Chondrocyte (in vitro differentiated cells): ENCODE measurements at places on chromosomes 1 and 21. TPM values are rescaled to one million over a fixed set of nuclear protein-coding genes. Genes with fewer than 3 reads are reported as not detected.

- H3K27ac ChIP-seq = no peak overlapping the region
- DNase-seq = no peak
- peaks cover 8% of the 10 kb centered on the region for H3K27me3 ChIP-seq
- H3K4me1 ChIP-seq = peaks cover 10% of the 10 kb centered on the region
Measured at GRCh38 chr21:42194863-42195262, 24.1 kb upstream of the ABCG1 start.

DNA sequence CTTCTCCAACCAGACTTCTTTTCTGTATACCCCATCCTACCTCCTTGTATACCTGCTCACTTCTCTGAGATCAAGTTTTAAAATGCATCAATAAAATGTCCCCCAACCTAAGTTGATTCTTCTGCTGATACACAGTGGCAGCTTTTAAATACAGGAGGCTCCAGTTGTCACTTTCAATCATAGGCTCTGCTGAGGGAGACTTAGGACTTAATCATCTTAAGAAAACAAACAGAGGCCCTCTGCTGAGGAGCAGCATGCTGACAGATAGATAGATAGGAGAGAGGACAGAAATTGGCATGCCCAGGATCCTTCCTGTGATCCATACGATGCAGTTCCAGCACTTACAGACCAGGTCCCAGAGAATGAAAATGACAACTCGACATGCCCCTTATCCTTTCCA, 311.0 kb upstream of the PROX1 start:
- H3K4me3 ChIP-seq = no peak overlapping the region
- no peak overlapping the region for H3K27ac ChIP-seq
- peaks cover 5% of the 10 kb centered on the region for H3K27me3 ChIP-seq
- H3K4me1 ChIP-seq = no peaks in the 10 kb centered on the region

DNA sequence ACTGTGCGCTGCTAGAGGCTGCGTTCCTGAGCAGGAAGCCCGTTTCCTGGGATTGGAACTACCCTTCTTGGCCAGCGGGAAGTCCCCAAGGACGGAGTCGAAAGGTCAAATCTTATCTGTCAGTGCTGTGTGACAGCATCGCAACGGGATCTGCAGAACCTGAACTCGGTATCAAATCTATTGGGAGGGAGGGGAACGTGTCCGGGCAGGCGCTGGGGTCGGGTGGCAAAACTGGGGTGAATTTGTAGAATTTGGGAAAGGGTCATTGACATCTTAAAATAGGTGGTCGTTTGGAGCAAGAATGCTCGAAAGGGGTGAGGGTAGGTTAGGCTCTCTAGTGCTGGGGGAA, 725 bp upstream of the ARPC5 start:
- H3K4me3 ChIP-seq = peak overlapping the region; percentile 99
- H3K27me3 ChIP-seq = no peaks in the 10 kb centered on the region
- H3K4me1 ChIP-seq = peaks cover 36% of the 10 kb centered on the region
- peak overlapping the region; percentile 95 for H3K27ac ChIP-seq
- DNase-seq = no peak

DNA sequence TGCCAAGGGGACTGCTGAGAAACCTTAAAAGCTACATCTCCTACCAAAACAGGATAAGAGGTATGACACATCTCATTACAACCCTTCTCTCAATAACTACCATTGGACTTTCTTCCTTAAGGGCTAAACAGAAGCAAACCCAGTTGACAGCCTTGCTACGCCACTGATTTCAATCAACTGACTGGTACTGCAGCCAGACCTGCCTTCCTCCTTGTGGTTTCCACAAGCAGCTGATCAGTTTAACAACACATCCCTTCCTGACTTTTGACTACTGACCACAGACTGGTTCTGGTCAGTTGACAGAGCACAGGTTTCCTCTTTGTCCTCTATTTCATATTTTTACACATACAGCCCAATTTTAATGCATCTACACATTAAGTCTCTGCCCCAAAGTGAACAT, 108.8 kb downstream of the ADAMTS1 start:
- DNase-seq = no peak
- no peaks in the 10 kb centered on the region for H3K27me3 ChIP-seq
- H3K36me3 ChIP-seq = no peaks in the 10 kb centered on the region

GRCh38 chr1:215358356-215358755, 208.7 kb upstream of the KCTD3 start:
- H3K4me1 ChIP-seq = no peaks in the 10 kb centered on the region
- no peak overlapping the region for H3K4me3 ChIP-seq
- DNase-seq = no peak
- H3K36me3 ChIP-seq = peaks cover 4% of the 10 kb centered on the region
- no peak overlapping the region for H3K27ac ChIP-seq
- peaks cover 3% of the 10 kb centered on the region for H3K27me3 ChIP-seq

Gene TLR5
- total RNA-seq = 0.17 to 0.36 TPM (median 0.22 TPM) in 3 replicates
